ENCODE measurements at places on chromosomes 2 and 18.

- no peak for DNase-seq
Measured at GRCh38 chr2:128377071-128377910, 58.6 kb upstream of the HS6ST1 start.

DNA sequence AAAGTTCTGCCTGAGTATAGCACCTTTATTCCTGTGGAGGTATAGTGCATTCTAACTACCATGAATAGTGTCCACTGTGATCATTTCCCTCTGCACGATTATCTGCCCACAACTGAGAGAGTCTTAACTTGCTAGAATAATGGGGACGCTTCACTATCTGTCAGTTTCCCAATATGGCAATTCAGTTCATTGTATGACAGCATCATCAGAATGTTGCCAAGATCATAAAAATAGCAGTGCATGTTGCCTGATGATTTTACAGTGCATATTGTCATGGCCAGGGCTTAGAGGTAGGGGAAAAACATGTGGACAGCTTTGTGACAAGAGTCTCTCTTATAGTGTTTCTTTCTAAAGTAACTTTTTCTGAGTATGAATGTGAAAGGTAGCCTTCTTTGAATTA is 6.1 kb downstream of the RASGRP3 start:
- no peak for DNase-seq

- DNase-seq: no peak
Measured at GRCh38 chr2:43052204-43052943, 174.0 kb downstream of the ZFP36L2 start.

DNA sequence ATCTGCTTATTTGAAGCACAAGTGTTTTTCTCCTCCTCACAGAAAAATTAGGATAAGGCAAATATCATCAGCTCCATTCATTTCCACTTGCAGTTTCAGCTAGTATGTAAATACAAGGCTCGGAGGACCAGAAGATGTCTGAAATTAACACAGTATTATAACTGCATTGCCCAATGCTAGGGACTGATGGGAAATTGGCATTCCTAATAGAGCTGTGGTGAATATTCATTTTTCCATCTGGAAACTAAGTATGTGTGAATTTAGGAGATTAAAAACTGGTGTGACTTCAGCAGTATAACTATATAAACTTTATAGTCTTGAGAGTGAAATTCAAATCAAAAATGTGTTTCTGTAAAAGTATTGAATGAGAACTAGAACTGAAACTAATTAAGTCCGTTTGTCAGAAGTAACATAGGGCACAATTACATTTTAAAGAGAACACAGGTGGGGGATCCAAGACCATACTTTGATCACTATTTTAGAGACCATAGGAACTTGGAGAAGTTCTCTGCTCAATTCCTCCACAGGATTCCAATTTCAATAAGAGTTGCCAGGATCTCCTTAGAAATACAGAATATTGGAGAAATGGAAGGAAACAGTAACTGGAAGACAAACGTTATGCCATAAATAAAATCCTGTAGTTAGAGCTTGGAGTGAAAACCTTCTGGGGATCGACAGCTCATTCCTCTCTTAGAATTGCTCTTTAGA is 12.1 kb upstream of the ITGA6 start:
- DNase-seq: no peak

DNA sequence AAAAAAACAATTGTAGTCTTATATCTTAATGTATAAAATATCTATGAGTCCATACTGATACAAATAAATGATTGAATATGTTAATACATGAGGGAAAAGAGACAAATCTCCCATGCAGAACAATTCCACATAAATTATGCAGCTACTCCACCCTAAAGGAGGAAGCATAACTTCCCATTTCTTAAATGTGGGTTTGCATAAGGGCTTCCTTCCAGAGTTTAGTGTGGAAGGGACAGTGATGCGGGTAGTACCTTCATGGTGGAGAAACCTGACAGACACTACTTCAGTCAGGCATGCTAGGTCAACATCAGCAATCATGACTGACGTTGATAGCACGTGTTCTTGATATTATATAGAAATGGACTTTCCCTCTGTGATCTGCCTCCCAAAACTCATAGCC is 146.9 kb upstream of the STON1 start:
- DNase-seq: no peak

All from SHP77 (cell line).